Femur (tissue), 1 donor: ENCODE measurements at places on chromosomes 4 and X.

DNA sequence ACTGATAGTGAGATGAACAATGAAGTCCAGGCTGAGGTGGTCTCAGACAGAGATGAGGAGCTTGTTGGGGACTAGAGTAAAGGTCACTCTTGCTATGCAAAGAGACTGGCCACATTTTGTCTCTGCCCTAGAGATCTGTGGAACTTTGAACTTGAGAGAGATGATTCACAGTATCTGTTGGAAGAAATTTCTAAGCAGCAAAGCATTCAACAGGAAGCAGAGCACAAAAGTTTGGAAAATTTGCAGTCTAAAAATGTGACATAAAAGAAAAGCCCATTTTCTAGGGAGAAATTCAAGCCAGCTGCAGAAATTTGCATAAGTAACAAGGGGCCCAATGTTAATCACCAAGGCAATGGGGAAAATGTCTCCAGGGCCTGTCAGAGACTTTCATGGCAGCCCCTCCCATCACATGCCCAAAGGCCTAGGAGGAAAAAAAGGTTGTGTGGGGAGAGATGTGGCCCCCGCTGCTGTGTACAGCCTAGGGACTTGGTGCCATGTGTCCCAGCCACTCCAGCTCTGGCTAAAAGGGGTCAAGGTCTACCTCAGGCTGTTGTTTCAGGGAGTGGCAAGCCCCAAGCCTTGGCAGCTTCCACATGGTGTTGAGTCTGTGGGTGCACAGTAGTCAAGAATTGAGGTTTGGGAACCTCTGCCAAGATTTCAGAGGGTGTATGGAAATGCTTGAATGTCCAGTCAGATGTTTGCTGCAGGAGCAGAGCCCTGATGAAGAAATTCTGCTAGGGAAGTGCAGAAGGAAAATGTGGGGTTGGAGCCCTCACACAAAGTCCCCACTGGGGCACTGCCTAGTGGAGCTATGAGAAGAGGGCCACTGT is 262.8 kb downstream of the DKK2 start:
- DNase-seq: no peak

- DNase-seq: no peak
Observed at GRCh38 chrX:130020661-130021324, 38.4 kb downstream of the BCORL1 start.

DNA sequence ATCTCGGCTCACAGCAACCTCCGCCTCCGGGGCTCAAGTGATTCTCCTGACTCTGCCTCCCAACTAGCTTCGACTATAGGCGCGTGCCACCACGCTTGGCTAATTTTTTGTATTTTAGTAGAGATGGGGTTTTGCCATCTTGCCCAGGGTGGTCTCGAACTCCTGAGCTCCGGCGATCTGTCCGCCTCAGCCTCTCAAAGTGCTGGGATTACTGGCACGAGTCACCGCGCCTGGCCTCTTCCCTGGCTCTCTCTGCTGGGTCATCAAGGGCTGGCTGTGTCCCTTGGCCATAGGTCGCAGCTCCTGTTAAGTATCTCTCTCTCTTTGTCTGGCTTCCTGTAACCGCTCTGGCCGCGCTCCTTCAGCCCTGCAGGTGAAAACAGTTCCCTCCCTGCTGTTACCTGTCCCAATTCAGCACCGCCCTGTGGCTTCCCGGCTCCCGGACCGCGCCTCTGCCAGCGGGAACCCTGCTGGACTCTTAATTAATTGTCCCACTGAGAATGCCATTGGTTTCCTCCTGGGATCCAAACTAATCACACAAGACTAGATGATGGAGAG is 1.3 kb upstream of the RGS12 start:
- no peak for DNase-seq

- no peak for DNase-seq
Observed at GRCh38 chr4:159002950-159003349, 99.9 kb upstream of the RAPGEF2 start.

DNA sequence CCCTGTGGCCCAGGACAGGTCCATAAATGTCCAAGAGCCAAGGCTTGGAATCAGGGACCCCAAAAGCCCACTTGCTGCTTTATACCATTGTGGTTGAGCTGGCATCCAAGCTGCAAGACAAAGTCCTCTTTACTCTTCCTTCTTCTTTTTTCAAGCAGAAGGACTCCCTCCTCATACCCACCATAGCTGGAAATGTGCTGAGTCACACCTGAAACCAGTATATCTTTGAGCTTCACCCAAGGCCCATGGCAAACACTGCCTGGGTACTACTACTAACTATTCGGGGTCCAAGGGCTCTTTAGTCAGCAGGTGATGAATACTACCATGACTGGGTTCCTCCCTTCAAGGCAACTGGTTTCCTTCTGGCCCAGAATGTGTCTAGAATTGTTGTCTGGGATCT is 37.3 kb upstream of the NMU start:
- no peak for DNase-seq

- DNase-seq: no peak
Observed at GRCh38 chr4:122715221-122715620, 17.3 kb upstream of the BBS12 start.

DNA sequence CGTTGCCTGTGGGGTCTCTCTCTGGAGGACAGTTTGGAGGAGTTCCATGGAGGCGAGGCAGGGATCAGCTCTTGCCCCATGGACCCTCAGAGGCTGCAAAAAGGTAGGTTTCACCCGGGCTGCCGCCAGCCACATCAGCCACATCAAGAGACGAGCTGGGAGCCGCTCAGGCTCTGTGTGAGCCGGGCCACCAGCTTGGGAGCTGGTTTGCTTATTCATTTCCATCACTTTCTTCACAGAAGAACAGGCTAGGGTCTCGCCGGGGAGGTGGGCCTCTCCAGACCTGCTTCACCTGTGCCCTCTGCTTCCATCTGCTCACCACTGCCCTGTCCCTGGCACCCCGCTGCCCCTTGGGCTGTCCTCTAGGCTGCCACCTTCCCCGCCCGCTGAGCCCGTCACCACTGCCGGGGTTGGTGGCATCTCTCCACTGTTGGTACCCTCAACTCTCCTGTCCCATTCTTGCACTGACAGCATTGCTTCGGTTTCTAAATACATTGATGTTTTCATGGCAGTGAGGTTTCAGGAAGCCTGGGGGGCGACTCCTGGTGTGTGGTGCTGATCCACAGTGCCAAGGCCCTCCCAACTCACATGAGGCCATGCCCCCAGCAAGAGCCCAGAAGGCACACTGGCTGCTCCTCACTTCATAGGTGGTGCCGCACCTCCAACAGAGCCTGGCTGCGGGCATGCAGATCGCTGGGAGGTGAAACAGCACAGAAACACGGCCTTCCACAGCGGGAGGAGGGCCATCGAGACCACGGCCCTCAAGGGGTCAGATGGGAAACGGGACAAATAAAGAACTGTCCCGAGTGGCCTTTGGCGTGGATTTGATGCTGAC is 4.5 kb upstream of the TREX2 start:
- DNase-seq: no peak
